H54 (cell line): ENCODE measurements at places on chromosomes 2 and 18.

- no peak for DNase-seq
These were observed 77.9 kb upstream of the DOCK10 start for GRCh38 chr2:225120186-225120585.

DNA sequence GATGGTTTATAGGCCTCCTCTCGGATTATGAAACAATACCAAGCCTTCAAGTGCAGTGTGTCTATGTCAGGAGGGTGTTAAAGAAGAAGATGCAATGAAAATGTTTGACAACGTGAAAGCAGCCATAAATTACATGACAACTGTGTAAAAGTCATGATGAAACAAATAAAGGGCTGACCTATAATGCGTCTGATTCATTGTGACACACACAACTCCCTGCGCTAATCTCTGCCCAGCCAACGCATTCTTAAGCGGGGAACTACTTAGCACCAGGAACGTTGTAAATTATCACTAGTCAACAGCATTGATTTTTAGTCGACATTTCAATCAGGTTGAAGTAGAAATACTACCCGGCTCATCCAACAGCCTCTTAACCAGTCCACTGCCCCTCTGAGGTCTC is 26.8 kb downstream of the BCL11A start:
- DNase-seq = no peak

- DNase-seq = no peak
These were observed 100.7 kb downstream of the C2orf74 start for GRCh38 chr2:61262699-61263098.

GRCh38 chr2:21379140-21379539 is 255.4 kb downstream of the TDRD15 start:
- DNase-seq = no peak

- DNase-seq = no peak
These were observed 27.6 kb upstream of the NEMP2 start for GRCh38 chr2:190562121-190562520.

DNA sequence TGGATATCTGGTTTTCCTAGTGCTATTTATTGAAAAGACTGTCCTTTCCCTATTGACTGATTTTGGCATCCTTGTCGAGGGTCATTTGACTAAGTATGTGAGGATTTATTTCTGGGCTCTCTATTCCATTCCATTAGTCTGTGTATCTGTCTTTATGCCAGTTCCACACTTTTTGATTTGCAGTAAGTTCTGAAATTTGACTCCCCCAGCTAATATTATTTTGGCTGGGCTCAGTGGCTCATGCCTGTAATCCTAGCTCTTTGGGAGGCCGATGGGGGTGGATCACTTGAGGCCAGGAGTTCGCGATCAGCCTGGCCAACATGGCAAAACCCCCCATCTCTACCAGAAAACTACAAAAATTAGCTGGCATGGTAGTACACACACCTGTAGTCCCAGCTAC is 46.8 kb upstream of the GAREM2 start:
- no peak for DNase-seq

GRCh38 chr2:241067501-241068135 is 34.5 kb downstream of the MTERF4 start:
- no peak for DNase-seq

GRCh38 chr2:240021488-240022104 is 3.5 kb downstream of the NDUFA10 start:
- DNase-seq = peak; percentile 70

GRCh38 chr2:45922577-45922988 is 271.1 kb downstream of the PRKCE start:
- DNase-seq = no peak

- DNase-seq = no peak
These were observed 13.1 kb upstream of the CETN1 start for GRCh38 chr18:567122-567521.

GRCh38 chr2:86671337-86671981 is 47.8 kb upstream of the RNF103 start:
- no peak for DNase-seq

GRCh38 chr2:12718015-12718671 is 1.4 kb downstream of the TRIB2 start:
- DNase-seq = no peak

GRCh38 chr2:189849550-189849949 is 65.3 kb downstream of the PMS1 start:
- no peak for DNase-seq

DNA sequence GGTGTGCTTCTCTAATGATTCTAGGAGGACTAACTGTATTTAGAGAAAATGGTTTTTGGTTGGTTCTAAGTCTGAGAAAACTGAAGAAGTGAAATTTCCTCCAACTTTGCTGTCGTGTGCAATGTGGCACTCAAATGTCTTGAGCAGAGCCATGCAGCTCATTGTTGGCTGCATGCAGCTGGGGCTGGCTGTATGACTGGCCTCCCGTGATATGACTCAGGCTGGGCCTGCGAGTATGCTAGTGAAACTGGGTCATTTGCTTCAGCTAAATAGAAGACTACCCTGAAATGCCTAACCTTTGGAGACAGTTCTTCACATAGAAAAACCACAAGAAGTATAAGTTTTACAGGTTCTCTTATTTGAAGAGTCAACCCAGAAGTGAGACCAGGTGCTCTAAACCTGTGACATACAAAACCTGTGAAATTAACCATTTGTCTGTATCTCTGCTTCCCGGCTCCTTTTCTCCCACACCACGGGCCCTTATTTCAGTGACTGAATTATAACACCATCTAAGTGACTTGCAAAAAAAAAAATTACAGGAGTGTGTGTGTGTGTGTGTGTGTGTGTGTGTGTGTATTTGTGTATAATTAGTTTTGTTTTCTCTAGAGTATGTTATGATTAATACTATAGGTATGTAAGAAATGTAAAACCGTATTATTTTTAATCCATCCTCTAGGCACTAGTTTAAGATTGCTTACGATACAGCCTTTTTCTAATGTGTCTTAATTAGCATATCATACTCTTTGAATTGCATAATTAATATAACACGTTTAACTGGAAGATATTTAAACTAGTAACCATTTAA is 15.9 kb downstream of the POLI start:
- peak; percentile 16 for DNase-seq

DNA sequence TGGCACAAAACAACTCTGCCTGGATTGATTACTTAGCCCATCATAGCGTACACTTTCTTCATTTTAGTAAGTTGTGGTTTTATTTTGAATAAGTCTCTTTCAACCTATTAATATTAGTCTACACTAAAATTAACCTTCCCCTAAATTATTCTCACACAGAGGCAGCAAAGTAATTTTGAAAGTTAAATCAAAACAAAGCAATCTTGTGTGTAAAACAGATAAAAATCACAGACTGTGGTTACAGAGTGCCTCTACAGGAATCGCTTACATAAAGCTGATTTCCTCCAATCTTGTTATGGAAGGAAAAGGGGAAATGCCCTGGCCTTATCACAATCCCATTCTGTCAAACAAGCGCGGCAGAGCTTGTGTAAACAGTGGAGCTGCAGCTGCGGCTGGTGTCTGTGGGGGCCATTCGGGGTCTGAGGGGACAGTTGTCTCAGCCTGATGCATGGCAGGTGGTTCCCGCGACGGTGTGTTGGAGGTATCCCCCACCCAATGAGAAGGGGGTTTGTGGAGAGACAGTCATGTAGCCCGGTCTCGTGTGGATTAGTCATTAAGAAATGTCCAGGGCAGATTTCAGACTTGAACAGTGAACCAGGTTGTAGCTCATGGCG is 42.1 kb downstream of the BCL2L11 start:
- DNase-seq = no peak

GRCh38 chr2:59096973-59097372 is 855.8 kb upstream of the FANCL start:
- DNase-seq = no peak
